CD4-positive, alpha-beta memory T cell (primary cell): ENCODE measurements at places on chromosomes 7 and 10.

DNA sequence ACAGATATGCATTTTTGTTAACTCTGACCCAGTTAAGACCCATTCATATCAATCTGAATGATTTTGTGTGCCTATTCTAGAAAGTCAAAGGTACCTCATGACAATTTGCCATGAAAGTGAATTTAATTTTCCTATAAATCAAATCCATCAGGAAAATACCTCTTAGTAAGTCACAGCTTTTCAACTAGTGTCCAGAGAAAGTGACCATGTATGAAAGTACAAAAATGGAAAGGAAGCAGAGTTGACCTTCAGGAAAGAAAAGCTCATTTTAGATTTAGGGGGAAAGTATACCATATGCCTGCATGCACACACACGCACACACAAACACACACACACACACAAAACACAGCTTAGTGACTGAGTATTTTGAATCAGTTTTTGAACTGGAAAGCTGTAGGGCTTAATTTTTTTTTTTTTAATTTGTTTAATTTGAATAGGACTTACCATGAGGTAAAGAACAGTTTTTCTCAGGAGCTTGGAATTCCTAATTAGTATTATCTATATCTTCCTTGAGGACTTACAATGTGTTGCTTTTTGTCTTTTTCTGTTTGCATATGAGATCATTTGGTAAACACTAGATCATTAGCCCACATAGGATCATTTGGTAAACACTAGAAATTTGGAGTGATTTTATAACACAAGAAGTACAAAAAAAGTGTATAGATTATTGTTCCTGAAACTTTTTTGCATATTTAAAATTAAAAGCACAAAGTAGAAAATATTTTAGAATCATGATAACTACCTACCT, 61.6 kb downstream of the ZNF277 start:
- no peak for DNase-seq

DNA sequence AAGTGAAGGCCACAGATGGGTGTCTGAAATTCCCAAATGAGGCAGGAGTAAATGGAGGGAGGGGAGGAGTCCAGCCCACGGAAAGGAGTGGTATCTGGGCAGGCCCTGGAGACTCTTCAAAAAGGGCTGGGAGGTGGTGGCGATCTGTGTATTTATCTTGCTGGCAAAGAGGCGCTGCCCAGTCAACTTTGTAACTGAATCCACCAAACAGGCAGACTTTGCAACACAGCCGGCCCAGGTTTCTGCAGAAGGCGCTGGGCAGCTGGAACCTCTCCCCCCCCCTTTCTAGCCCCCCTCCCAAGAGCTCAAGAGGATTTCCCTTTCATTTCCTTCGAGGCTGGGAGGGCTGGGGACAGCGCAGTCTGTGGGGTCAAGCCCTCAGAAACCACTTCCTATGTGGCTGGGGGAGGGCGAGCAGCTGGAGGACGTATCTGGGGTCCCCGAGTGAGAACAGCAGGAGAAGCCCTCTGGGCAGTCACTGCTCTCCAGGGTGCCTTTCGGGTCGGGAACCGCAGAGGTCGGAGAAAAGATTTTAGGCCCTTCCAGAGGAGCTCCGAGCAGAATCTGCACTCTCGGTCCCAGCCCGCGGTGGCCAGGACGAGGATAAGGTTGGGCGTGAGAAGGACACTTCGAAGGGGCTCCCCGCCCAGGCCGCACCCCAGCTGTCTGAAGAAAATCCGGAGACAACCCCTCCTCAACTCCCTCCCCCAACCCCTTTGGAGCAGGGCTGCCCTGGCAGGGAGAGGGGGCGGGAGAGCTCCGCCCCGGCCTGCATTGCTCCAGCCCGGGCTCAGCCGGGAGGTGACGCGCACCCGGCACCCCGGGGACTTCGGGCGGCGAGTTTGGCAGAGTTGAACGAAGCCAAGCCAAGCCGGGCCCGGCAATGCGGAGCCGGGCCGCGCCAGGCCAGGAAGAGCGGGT, 965 bp downstream of the ZCCHC24 start:
- peak; percentile 55 for DNase-seq

GRCh38 chr10:76581506-76582256, 1055.9 kb downstream of the KCNMA1 start:
- no peak for DNase-seq

DNA sequence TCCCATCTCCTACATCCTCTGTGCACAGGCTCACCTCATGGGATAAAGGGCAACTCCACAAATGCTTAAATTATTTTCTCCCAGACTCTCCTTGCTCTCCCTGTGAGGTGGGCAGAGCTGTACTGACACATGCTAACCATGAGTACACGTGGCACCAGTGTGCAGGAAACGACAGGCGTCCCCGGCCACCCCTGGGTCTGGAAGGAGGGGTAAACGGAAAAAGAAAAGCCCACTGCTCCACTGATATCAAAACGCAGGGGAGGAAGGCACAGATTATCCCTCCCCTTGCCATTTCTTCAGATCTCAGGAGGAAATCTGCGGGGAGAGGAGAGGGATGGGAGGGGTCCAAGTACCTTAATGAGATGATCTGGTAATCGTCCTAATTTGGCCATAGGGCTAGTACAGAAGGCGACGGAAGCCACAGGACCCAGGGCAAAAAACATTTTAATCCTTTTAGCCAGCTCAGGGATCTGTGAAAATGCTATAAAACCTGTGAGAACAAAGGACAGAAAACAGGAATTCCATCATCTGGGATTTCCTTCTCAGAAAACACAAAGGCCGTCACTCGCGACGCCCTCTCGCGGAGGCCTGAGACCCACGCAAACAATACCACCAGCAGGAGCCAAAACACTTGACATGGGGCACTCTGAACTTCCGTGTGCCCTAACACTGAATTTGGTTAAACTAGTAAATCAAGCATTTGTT, 17.8 kb upstream of the CH25H start:
- DNase-seq: no peak

- DNase-seq: no peak
These were observed 113.7 kb downstream of the SFMBT2 start for GRCh38 chr10:7297094-7297493.

DNA sequence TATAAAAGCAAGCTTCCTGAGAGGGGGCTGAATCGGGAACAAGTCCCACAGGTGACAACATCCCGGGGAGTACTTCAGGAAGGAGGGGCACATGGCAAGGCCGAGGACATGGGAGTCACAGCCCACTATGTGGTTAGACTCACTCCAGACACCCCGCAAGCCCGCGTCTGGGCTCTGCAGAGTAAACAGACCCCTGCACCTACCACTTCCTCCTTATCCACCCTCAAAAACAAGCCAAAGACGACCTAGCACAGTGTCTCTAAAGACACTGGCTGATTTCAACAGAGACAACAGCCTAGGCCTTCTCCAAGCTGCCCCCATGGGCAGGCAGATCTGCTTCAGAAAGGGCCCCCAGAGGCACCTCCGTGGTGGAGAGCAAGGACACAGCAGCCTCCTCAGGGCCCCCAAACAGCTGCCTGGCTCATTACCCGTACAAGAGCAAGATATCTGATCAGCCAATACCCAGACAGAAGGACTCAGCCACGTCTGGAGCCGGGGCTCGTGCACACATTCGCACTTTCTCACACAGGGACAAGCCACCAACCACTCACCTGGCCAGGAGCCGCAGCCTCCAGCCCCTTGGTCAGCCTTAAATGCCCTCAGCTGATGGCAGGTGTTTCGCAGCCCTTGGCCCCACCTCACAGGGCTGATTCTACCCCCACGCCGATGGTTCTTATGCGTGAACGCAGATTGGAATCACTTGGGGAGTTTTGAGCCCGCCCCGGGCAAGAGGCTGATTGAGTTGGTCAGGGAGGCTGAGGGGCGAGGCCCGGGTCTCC, 10.7 kb upstream of the KPNA7 start:
- no peak for DNase-seq
